Thymus (tissue), 14 donors: ENCODE measurements at places on chromosomes 1 and 21.
A peak's percentile ranks its signal among the peaks of the same experiment; 100 is the strongest.

DNA sequence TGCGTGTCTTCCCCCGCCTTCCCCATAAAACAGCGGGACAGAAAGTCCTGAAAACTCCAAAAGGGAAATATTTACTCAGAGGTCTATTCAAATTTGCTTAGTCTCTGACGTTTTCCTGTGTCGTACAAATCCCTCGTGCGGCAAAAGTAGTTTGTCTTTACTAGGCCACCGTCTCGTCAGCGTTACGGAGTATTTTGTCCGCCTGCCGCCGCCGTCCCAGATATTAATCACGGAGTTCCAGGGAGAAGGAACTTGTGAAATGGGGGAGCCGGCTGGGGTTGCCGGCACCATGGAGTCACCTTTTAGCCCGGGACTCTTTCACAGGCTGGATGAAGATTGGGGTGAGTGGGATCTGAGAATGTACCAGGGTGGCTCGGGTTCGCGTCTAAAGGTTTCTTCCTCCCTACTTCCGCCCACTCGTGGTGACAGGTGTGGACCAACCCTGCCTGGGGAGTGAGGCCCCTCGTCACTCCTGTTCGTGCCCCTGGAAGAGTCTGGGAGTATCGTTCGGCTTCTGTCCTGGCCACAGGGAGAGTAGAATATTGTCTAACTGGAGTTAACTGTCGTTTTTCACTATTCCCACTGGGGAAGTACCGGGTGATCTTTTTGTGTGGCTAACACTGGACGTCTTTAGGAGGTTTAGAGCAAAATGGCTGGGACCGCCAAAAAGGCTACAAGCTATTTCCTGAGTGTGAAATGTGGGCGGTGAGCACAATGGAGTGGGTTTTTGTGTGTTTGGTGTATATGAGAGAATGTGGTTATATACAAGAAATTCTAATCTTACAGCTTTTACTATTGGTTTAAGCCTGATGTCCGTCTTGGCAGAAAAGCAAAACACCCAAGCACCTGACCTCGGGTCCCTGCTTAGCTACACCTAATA lies at the start of gene ATF6:
Gene ATF6, plus strand, starts transcription at position 219 of the 880 bp plus-strand sequence. Its CDS starts 41 bp downstream, at position 260.
- DNase-seq, result peak; percentile 67

- DNase-seq, result no peak
These were observed 62.5 kb downstream of the RNF220 start for GRCh38 chr1:44467566-44467965.

- DNase-seq, result no peak
These were observed 743 bp upstream of the KRTAP10-10 start for GRCh38 chr21:44636209-44637017.

DNA sequence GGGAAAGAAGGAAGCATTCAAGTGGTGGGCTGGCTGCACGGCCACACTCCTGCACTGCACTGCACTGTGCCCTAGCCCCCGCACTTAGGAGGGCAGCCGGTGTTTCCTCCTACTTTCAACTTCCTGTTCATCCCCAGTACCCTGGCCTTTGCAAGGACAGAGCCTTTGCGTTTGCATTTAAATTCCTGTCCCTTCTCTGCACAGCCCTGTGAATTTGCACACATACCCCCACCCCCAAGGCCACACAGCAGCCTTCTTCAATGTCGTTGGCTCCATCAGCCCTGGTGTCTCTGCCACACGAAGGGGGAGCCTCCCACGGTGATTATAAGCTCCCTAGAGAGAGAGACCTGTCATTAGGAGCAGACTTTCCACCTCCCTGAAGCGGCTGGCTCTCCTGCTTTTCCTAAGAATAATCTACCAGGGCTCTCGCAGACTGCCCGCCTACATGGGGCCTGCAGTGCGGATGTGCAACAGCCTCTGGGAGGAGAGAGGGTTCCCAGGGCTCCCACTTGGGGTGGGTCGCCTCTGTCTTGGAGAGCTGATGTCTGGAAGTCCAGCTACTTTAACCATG lies 13.2 kb upstream of the SLC45A3 start:
- DNase-seq, result no peak

DNA sequence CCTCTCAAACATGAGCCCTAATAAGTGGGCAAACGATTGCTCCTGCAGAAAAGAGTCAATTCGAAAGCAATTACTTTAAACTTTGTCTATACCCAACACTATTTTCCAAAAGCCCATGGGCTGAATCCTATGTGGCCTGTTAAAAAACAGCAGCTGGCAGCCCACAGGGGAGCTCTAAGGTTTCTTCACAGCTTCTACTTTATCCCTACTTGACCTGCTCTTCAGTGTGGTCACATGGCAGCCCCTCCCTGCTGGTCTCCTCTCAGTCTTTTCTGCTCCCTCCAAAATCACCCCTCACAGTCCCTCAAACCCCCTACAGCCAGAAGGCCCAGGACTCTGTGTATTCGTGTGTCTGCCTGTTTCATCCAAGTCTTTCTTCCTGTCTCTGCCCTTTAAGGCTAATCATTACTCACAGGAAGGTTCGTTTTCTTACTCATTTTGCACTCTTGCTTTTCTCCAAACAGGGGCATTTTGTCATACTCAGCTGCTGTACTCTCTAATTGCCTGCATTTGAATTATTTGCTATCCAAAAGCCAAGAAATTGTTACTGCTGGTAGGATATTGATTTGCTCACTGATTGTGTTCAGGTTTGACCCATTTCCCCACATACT lies 62.4 kb upstream of the FAM3B start:
- DNase-seq, result no peak

GRCh38 chr1:54312796-54313316 lies 93.3 kb downstream of the SSBP3 start:
- no peak for DNase-seq

- no peak for DNase-seq
These were observed 7.4 kb downstream of the GJC2 start for GRCh38 chr1:228156941-228157728.

- no peak for DNase-seq
These were observed 65.6 kb upstream of the SLC44A3 start for GRCh38 chr1:94754570-94754969.

DNA sequence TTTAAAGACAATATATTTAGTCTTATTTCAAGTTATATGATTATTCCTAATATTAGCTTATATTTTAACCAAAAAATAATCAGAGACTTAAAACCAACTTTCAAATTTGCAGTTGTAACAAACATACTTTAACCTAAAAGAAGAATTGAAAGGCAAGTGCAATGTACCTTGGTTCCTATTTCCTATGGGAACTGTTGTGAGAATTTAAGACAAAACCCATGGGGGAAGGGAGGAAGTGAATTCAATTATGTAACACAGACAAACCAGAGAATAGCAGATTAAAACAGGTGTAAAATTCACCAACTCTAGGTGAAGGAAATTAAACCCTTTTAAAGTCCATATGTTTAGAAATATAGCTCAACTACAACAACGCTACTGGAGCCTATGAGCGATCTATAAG lies 22.6 kb upstream of the CR2 start:
- DNase-seq, result no peak

DNA sequence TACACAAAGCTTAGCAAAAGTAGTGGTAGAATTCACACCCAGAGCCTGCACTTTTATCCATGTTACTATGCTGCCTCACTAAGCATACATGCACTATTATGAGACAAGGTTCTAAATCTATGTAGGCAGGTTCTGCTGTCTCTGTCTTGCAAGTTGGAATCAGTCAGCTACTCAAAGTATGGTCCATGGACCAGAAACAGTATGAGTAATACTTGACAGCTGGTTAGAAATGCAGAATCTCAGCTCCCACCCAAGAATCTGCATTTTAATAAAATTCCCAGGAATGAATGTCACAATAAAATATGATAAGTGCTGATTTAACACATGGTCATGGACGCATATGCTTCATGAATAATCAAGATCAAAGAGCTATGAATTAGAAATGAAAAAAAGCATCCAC lies 50.5 kb downstream of the DSCAM start:
- no peak for DNase-seq

DNA sequence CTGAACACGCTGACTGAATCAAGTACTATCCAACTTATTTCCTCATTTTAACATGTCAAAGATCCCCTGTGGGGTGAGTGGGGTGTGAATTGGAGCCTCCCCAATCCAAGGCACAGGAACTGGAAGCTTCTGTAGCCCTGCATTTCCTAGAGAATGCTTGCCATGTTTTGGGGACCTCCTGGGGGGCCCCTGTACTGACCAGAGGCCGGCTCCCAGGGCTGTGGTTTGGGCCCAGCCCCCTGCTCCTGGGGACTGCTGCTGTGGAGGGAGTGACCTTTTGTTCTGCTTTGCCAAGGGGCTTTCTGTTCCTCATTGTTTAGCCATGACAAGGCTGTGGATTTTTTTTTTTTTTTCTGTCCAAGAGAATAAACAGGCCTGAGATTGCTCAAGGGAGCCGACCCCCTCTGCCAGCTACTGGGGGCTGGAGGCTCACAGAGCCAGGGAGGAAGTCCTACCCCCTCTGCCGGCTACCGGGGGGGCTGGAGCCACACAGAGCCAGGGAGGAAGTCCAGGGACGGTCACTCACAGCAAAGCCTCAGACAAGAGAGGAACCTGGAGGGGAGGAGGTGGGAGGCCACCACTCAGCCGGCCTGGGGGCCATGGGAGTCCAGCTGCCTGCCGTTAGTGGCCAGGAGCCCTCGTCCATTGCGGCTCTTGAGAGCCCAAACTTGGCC lies 17.4 kb downstream of the TNFRSF1B start:
- no peak for DNase-seq

GRCh38 chr1:225674381-225674780 lies 21.5 kb upstream of the ENAH start:
- DNase-seq, result no peak

DNA sequence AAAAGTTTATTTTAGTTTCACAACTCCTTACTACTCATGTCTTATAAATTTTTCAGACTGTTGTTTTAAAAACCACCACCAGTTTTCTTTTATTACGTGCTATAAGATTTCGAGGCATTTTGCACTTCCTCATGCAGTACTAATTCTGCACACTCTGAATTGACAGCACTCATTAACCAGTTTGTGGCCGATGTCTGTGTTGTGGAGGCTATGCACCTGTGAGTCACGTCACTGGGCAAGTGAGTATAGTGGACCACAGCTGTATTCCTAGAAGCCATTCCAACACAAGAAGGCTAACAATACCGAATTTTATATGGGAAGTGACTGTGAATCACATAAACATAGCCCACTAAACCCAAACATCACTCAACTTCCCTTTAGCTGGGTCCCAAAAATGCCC lies 21.0 kb upstream of the SPATA6 start:
- no peak for DNase-seq
